ENCODE measurements at places on chromosomes 1 and 21.

- no peak for DNase-seq
Measured at GRCh38 chr21:29230551-29231261, 68.0 kb upstream of the BACH1 start.

- no peak for DNase-seq
Measured at GRCh38 chr21:15003463-15004135, 61.2 kb downstream of the NRIP1 start.

DNA sequence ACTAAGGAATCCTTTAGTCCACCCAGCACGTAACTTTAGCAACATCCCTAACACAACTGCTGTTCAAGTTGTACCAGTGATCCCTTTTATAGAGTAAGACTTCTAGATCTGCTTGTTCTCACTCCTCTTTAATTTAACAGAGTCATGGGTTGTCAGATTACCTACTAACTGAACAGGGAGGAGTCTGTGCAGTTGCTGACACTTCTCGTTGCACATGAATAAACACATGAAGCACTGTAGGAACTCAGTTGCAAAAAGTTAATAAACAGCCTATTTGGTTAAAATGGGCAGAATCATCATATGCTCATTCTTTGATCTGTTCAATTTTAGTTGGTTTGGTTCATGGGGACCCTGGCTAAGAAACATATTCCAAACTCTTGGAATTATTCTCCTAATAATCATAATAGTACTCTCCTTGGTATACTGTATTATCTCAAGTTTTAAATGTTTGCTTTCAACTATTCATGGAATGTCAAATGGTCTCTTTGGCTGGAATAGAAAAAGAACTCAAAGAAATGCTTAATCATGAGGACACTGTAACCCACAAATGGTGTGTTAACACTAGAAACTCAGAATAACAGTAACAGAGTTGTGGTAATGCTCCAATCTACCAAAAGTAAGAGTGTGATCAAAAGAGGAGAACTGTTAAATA, 15.6 kb downstream of the PLPPR5 start:
- no peak for DNase-seq

DNA sequence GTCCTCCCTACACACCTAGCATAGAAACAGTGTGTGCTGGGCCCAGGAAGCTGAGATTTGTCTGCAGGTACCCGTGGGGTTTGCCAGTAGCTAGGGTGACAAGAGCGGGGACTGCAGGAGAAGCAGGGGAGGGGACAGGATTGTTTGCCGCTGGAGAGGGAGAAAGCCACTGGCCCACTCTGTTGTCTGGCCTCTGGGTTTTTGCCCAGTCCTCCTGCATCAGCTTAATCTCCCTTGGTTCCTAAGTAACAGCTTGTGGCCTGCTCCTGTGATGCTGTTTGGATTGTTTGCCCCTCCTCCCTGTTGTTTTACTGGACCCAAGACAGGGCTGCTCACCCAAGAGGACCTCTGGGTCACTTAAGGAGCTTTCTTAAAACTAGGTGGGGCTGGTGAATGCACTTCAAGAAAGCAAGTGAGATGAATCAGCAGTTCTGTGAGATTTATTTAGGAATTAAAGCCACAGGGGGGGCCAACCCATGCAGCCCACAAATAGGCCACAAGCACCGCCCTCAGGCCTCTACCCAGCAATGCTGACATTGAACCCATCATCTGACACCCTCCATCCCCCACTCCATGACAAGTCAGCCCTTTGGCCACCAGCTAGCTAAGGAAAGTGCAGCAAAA, 142.8 kb downstream of the ZZZ3 start:
- no peak for DNase-seq

GRCh38 chr1:245008761-245009160, 144.4 kb upstream of the HNRNPU start:
- no peak for DNase-seq

- no peak for DNase-seq
Measured at GRCh38 chr1:197224160-197224559, 43.9 kb upstream of the CRB1 start.

DNA sequence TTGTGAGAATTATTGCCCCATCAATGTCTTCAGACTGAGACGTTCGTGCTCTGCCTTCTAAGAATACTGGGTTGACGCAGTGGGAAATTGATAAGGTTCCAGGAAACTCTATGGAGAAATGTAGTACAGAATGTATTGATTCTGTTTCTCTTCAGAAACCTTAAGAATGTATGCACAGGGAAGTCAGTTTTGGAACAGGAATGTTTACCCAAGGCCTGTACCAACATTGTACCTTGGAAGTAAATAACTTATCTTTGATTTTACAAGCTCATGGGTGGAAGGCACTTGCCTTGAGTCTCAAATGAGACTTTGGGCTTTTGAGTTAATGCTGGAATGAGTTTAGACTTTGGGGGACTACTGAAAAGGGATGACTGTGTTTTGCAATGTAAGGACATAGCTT, 59.5 kb upstream of the PCP4 start:
- DNase-seq = no peak

DNA sequence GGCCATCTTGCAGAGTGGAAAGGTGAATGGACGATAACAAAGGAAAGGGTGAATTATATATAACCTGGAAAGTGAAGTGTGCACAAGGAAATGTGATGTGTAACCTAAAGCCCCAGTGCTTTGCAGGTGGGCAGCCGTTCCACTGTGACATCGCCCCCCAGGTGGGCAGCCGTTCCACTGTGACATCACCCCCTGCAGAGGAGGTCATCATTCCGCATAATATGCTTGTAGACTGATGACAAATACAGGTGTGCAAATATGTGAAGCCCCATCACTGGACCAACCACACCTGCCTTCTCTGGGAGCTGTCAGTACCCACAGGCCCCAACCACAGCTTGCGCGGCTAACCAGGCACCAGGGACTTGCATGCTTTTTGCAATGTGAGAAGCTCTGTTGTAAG, 4.7 kb upstream of the ZNF496 start:
- DNase-seq = no peak

DNA sequence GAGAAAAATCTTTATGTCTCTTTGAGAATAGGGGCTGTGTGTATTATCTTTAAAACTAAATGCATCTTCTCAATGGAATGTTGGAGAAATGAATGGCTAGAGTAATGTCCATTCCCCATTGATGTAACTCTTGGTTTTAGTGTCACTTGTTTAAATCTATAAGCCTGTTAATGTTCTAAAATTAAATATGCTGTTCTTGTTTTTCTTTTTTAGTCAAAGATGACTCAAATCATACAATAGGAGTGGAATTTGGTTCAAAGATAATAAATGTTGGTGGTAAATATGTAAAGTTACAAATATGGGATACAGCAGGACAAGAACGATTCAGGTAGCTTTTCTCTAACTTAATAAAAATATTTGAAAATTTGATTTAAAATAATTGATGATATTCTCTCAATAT, 17.6 kb downstream of the RAB4A start:
- no peak for DNase-seq

DNA sequence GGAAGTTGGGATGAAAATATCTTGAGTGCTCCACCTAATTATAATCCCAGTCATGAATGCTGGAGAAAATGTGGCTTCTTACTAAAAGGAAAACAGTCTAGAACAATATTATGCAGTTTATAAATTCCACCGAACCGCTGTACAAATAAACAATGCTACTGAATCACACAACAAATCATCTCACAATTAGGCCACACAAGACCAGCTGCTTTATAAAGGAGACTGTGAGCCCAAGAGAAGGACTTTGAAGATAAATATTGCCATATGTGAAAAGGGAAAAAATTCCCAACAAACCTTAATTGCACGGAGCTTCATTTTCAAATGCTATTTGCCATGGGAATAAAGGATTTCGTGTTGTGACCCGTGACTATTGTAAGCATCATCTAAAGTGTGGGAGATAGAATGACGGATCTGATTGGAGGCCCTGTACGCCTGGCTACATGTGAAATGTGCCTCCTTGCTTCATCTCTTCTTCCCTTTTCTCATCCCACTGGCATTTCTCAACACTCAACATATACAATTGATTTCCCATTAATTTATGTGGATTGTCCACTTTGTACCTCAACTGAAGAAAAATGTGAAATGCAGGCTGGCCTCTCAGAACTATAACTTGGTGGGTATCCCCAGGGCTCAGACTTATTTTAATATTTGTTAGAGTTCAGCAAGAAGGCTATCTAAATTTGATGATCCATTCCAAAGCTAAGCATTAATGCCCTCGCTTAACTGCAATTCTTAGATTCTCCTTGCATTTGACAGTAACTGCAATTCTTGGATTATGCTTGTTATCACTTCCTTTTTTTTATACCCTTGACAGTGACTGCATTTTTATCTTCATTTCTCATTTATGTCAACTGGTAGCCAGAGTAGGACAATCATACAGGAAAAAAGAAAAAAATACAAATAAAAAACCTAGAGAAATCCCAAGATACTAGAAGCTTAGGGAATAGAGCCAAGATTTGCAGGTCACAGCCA, 122.3 kb downstream of the TGFB2 start:
- no peak for DNase-seq

GRCh38 chr1:50308878-50309277, 114.4 kb downstream of the DMRTA2 start:
- DNase-seq = no peak

- DNase-seq = no peak
Measured at GRCh38 chr1:31787261-31787660, 23.1 kb upstream of the ADGRB2 start.

GRCh38 chr1:47745715-47746609, 251.2 kb downstream of the TRABD2B start:
- DNase-seq = no peak

- DNase-seq = no peak
Measured at GRCh38 chr1:164560556-164560955, 1.6 kb downstream of the PBX1 start.

- DNase-seq = no peak
Measured at GRCh38 chr21:32371913-32372314, 20.9 kb downstream of the URB1 start.

DNA sequence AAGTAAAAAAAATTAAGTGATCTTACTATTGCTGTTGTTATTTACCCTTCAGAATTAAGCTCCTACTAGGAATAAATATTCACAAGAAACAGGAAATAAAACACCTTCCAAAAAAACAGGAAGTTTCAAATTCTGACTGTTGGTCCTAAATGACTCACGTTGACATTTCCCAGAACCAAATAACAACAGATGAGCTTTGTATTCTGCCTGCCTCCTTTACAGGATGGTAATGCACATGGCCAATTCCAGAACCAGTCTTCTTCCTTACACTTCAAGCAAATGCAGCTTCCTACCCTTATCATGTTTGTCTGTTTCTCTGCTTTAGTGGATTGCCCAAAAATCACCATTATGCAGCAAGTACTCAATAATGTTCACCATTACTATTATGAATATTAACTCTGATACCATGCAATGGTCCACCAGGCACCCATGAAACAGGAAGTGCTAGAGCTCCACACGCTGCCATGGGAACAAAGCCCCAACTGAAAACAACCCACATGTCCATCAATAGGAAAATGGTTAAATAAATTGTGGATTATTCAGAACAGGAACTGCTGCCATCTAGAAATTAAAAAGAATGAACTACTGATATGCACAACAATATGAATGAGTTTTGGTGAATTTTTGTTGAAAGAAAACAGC, 8.9 kb downstream of the CASP9 start:
- no peak for DNase-seq

DNA sequence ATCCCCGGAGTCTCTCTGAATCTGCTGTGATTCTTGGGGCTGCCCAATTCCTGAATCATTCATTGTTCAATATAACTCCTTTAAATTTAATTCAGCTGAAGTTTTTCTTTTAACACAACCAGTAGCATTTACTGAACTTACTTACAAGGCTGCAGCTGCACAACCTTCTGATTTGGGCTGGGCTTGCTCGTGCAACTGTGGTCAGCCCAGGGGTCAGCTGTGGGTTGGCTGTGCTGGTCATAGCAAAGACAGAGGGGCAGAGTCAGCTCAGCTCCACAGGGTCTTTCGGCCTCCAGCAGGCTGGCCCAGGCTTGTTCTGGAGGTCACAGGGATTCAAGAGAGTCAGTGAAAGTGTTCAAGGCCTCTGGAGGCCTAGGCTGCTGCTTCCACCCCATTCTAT, 186.1 kb downstream of the MATN1 start:
- DNase-seq = no peak

DNA sequence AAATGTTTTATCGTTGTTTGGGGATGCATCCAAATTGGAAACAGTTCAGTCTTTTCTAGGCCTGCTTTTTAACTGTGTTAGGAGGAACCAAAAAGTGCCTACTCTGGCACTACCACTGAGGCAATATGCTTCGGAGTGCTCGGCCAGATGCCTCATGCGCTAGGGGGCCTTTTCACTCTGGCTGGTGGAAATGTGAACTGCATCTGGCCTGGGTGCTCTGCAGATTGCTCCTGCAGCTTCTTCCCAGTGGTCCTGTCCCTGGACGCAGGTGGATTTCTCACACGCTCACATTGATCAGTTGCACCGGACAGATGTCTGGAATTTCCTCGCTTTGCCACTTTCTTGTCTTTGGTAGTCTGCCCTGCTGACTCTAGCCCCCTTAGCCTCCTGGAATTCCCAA, 330.2 kb upstream of the FMN2 start:
- DNase-seq = no peak

- no peak for DNase-seq
Measured at GRCh38 chr1:5744911-5745799, 247.1 kb downstream of the NPHP4 start.

- DNase-seq = no peak
Measured at GRCh38 chr1:41571041-41571440, 86.6 kb upstream of the EDN2 start.

All from stimulated activated CD8-positive, alpha-beta memory T cell treated with anti-CD3 and anti-CD28 coated beads, Interleukin-7, amount 100 ng/mL, for 1 hour (primary cell).